Activated CD4-positive, alpha-beta T cell treated with anti-CD3 and anti-CD28 coated beads, Interleukin-2, amount 50 U/mL, for 4 hours (primary cell): ENCODE measurements at places on chromosomes 5 and 9.
A peak's percentile ranks its signal among the peaks of the same experiment; 100 is the strongest.

- no peak for DNase-seq
These were observed 105.5 kb downstream of the MACIR start for GRCh38 chr5:103364074-103364473.

- DNase-seq = no peak
These were observed 96.5 kb downstream of the GABBR2 start for GRCh38 chr9:98612061-98612752.

GRCh38 chr5:78747055-78747454, 98.5 kb upstream of the LHFPL2 start:
- no peak for DNase-seq

DNA sequence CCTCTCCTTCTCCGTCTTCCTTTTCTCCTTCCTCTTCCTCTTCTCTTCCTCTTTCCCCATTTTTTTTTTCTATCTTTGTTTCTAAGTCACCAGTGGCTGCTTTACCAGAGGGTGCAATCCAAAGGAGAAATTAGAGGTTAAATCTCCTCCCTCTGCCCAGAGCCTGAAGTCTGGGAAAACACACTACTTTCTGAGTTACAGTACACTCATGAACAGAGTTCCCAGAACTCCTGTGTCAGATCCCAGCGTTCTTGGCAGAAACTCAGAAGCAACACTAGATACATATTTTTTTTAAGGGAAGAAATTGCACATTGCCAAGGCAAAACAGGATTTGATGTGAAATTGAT, 189.0 kb downstream of the SNCAIP start:
- DNase-seq = no peak

- no peak for DNase-seq
These were observed 185.4 kb downstream of the TTC39B start for GRCh38 chr9:15121630-15122029.

- DNase-seq = no peak
These were observed 539 bp downstream of the POC5 start for GRCh38 chr5:75716715-75717081.

GRCh38 chr5:71640408-71640807, 53.3 kb downstream of the MCCC2 start:
- no peak for DNase-seq

DNA sequence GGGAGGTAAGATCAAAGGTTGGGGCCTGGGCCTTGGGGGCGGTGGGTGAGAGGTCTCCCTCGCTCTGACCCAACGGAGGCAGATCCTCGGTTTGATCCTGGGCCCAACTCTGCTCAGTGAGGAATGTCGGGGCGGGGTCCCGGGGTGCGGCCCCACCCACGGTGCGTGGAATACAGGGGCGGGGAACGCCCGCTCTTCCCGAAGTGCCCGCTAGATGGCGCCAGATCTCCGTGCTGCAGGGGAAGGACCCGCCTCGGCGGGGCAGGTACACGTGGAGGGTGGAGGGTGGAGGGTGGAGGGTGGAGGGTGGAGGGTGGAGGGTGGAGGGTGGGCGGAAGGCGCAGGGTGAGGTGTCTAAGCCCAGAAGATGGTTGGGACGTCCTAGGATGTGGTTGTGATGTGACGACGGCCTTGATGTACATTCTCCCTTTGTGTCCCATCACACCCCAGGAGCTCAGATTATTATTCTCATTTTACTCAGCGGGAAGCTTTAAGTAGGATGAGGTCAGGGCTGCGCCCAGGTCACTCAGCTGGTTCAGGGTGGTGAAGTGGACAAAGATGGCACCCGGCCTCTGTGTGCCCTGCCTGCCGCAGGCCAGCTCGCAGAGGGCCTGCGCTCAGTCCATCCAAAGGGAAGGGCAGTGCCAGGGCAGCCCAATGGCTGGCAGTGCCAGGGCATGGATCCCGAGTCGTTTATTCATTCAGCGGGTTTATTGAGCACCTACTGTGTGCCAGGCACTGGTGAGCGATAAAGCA, 9.4 kb upstream of the RPS14 start:
- peak; percentile 90 for DNase-seq

DNA sequence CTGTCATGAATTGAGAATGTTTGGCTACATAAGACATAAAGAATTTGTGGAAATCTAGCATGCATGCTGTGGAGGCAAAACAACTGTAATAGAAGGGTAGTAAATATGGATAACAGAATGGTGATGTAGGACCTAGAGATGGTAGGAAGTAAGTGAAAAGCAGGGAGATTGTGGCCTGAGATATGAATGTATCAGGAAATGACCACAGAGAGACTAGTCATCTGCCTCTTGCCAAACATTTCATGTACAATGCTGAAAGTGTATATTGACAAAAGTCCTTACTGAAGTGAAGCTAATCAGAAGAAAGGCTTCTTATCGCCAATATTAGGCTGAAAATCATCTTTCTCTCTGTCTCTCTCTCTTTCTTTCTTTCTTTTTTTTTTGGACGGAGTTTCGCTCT, 873.1 kb upstream of the CTNND2 start:
- DNase-seq = no peak

DNA sequence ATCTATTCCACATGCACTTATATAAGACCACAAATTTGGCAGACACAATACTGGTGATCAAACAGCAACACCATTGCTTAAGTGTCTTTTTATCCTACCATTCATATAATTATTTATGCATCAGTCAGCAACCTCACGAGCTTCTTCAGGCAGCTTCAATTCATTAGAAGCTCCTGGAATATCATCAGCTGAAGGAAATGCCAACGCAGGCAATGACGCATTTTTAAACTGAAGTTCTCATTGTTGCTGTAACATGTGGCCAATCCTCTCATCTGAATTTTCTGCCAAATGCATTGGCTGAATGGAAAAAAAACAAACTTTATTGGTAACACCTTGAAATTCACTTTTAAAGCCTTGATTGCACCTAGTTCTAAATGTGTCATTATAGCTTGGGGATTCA, 376.4 kb upstream of the RGMB start:
- no peak for DNase-seq

DNA sequence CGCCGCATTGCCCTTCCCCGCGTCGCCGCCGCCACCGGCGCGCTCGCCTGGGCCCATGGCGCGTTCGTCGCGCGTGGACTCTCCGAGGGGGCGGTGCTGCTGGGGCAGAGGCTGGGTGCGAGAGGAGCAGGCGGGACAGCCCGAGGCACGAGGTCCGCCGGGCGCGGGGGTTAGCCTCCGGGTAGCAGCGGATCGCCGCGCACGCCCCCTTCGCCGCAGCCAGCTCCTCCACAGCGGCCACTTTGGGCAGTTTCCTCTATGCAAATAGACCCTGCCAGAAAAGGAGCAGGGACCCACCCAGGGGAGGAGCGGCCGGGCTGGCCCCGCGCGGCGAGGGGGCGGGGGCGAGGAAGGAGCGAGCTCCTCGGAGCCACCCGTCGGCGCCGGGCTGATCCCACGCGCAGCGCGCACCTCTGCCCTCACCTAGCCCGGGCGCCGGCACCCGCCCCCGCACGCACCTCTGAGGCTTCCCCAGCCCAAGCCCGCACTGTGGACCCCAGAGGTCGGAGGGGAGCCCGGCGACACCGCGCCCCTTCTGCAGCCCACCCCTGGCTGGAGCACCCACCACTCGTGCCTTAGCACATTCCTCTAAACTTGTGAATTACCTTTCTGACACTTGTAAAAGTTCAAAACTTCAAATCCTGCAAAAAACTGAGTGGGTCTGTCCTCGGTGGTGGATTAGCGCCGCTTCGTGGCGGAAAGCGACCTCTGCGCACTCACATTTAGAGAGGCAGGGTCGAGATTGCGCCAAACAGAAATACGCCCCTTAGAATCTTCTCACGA, at the start of gene COL23A1:
TSS of gene COL23A1 (minus strand) at position 253 of the 783 bp plus-strand sequence.
- peak; percentile 23 for DNase-seq

DNA sequence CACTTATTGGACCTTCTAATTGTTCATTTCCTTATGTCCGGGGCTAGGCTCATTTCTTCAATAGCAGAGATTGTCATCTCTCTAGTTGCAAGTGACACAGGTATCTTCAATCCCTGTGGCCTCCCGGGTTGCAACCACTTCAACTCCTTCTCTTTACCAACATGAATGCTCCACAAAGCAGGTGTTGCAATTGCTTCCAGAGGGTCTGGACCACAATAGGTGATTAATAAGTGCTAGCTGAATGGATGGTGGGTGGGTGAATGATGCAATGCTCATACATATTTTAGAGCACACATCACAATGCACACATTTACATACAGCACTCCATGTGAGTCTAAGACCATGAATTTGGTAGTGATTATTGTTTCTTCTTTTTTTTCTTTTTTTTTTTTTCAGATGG, 2.6 kb downstream of the CEMIP2 start:
- DNase-seq = no peak

GRCh38 chr9:16552252-16552651, 318.2 kb downstream of the BNC2 start:
- DNase-seq = no peak

- peak; percentile 37 for DNase-seq
These were observed 3.2 kb upstream of the SET start for GRCh38 chr9:128685636-128686489.

DNA sequence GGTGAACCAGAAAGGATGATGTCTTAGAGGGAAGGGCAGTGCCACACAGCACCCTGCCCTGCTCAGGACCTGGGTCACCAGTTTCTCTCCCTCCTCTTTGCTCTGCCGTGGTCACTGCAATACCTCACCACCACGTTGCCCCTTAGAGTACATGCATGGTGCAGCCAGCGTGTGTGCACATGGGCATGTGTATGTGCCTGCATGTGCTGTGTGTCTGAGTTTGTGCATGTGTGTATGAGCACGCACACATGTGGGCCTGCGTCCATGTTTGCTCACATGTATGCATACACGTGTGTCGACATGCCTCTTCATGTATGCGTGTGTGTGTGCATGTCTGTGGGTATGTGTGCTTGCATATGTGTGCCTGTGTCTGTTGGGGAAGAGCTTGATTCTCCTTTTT, 41.5 kb upstream of the SEMA4D start:
- DNase-seq = no peak

GRCh38 chr9:93298498-93299417, 114.8 kb downstream of the WNK2 start:
- DNase-seq = no peak

GRCh38 chr5:16507716-16508115, 42.1 kb upstream of the ZNF622 start:
- DNase-seq = no peak

GRCh38 chr9:130265431-130266235, at the start of gene HMCN2:
TSS of gene HMCN2 (plus strand) at chr9:130265760. CDS start at chr9:130265879, 119 bp downstream.
- DNase-seq = no peak

- DNase-seq = no peak
These were observed 186.7 kb upstream of the TBC1D2 start for GRCh38 chr9:98442114-98442513.

DNA sequence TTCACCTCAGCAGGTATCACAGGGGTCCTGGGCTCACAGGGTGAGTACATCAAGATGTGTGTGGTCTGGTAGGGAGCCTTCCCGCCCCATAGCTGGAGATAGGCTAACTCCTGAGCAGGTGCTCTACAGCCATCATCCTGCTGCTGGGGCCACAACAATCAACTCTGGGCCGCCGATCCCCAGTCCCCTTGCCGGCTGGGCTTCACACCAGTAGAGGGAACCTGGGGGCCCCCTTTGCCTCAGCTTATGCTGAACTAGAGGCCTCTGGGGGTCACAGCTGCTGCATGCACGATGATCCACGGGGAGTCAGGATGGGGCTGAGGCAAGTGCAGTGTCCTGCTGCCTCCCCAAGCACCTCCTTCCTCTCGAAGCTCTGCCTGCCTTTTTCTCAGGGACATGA, 46.5 kb downstream of the IRF1 start:
- DNase-seq = no peak

- no peak for DNase-seq
These were observed 28.1 kb downstream of the SLC22A4 start for GRCh38 chr5:132322266-132322665.

GRCh38 chr9:115640887-115641286, 512.7 kb upstream of the PAPPA start:
- no peak for DNase-seq

DNA sequence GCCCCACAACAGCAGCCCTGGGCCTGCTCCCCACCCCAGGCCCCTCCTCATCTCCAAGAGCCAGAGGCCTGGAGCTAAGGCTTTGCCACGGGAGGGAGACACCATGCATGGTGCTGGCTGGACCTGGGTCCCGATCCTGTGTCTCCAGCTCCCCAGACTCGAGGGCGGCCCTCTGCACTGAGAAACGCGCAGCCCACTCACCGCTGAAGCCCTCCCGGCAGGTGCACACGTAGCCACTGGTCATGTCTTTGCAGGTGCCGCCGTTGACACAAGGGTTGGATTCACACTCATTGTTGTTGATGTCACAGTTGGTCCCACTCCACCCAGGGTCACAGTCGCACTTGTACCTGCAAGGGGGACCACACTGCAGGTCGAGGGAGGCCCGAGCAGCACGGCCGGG, 30.4 kb upstream of the SEC16A start:
- no peak for DNase-seq

DNA sequence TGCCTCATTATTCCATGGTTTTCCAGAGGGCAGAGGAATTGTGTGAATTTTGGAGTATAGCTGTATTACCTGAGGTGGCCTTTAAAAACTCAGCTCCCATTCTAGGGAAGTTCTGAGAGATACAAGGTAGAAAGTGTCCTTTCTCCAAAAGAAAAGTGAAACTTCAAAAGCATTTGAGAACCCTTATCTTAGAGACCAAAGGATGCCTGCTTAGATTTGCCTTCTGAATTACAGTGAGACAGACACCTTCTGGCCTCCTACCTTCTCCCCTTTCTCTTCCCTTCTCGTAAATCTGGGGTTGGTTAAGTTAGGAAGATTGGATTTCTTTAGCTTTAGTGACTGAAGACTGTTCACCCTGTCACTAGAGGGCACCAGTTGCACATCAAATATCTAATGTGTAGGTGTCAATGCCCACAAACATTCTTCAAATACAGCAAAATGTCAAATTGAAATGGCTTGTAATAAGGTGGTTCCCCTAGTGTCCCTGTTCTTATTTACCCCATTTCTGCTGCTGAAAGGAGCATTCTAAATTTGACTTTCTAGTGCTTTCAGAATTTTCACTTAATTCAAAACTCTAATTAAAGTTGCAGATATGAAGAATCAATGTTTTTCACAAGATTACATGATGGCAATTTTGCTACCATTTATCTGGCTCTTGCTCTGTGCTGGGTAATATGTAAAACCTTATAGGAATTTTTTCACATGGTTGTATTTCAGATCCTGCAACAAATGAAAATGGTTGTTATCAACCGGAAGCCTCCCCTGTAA, 46.7 kb downstream of the PRRC1 start:
- DNase-seq = peak; percentile 27

DNA sequence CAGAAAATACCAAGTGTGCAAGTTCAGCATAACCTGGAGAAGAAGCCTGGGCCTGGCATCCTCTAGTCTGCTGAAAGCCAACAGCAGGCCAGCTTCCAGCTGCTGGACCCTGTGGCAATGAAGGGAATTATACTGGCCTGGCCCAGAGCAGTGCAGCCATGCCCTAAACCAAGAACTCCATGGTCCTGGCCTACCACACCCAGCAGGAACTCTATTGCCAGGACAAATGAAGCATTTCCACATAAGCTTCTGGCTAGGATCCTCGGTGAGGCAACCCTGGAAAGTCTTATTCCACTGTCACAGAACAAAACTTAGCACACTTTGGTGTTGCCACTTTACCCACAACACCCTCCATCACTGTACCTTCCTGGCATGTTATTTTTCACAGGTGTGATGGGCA, 35.5 kb downstream of the CDK5RAP2 start:
- DNase-seq = no peak

- DNase-seq = no peak
These were observed 50.4 kb upstream of the FAM170A start for GRCh38 chr5:119578937-119579336.
